A549 (cell line): ENCODE measurements at places on chromosomes 5 and 9. TPM values are rescaled to one million over a fixed set of nuclear protein-coding genes. Genes with fewer than 3 reads are reported as not detected.

- no peak for DNase-seq
Observed at GRCh38 chr9:89058906-89059305, 67.6 kb downstream of the S1PR3 start.

- DNase-seq = no peak
Observed at GRCh38 chr5:35198686-35199085, 31.6 kb downstream of the PRLR start.

LHFPL2 gene
- polyA plus RNA-seq = 33.4 to 44.3 TPM (median 41.7 TPM) in 3 replicates

CDC20B gene
- polyA plus RNA-seq = not detected in 3 replicates

ABLIM3 gene
- 3.0 to 4.0 TPM (median 3.6 TPM) in 3 replicates for polyA plus RNA-seq
